ENCODE measurements at places on chromosomes 2 and 18.

- no peak for ATAC-seq
Measured at GRCh38 chr18:78727877-78728783, 251.5 kb upstream of the SALL3 start.

DNA sequence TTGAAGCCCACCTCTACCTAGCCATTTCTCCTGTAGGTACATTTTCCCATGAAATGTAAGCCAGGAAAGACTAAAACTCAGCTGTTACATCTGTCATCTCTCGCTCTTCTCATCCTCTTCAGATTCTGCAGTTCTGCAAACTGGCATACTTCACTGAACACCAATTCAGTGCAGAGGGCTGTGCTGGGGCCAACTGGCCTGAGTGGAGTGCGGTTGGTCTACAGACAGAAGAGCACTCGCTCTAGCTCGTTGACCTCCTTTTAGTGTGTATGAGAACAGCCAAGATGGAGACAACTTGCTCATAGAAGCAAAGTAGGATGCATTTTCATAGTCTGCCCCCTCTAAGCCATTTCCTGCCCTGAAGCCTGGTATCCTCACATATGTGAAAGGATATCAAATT lies 862.6 kb downstream of the BCL11A start:
- no peak for ATAC-seq

GRCh38 chr2:3522961-3523421 lies 3.7 kb upstream of the ADI1 start:
- ATAC-seq, result no peak

- no peak for ATAC-seq
Measured at GRCh38 chr2:28628506-28628905, 123.1 kb upstream of the PPP1CB start.

All from motor neuron (in vitro differentiated cells).